HEK293T (cell line): ENCODE measurements at places on chromosomes 6 and 20.
A peak's percentile ranks its signal among the peaks of the same experiment; 100 is the strongest.

GRCh38 chr20:53231061-53231460 lies 258.9 kb downstream of the TSHZ2 start:
- no peak for DNase-seq

GRCh38 chr20:63035603-63036185 lies 28.9 kb upstream of the BHLHE23 start:
- no peak for DNase-seq

- DNase-seq: no peak
Observed at GRCh38 chr20:11936157-11936556, 18.5 kb downstream of the BTBD3 start.

DNA sequence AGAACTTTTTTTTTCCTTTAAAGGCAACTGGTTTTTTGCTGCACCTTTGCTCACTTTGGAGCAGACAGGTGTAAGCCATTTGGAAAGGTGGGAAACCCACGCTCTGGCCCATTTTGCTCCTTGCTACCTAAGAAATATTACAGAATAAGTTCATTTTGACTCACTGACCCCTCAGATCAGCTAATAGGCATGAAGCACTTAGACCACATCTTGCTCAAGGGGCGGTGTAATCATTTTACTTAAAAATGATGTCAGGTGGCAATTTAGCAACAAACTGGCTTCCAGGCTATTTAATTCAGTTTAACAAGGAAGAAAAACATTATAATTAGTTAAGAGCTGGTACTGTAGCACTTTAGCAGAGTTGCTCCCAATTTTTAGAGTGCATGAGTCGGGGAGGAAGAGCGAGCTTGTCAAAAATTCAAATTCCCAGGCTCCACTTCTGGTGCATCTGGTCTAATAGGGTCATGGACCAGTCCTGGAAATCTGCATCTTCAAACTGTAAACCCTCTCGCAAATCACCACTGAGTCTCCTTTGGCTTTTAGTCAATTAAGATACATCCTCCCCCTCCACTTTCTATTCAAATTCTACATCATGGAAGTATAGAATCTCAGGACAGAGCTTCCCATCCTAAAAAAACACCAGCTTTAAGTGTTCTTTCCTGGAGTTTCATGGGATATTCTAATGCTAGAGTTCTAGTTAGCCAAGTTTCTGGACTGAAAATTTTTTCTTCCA lies 38.2 kb downstream of the JAG1 start:
- no peak for DNase-seq

GRCh38 chr20:32945710-32946221 lies 58.5 kb downstream of the SUN5 start:
- peak; percentile 54 for DNase-seq

- DNase-seq: no peak
Observed at GRCh38 chr6:168121303-168121665, 42.3 kb upstream of the FRMD1 start.

- no peak for DNase-seq
Observed at GRCh38 chr6:128494440-128494839, 26.0 kb downstream of the PTPRK start.

- no peak for DNase-seq
Observed at GRCh38 chr6:82436740-82437139, 73.1 kb downstream of the TPBG start.

DNA sequence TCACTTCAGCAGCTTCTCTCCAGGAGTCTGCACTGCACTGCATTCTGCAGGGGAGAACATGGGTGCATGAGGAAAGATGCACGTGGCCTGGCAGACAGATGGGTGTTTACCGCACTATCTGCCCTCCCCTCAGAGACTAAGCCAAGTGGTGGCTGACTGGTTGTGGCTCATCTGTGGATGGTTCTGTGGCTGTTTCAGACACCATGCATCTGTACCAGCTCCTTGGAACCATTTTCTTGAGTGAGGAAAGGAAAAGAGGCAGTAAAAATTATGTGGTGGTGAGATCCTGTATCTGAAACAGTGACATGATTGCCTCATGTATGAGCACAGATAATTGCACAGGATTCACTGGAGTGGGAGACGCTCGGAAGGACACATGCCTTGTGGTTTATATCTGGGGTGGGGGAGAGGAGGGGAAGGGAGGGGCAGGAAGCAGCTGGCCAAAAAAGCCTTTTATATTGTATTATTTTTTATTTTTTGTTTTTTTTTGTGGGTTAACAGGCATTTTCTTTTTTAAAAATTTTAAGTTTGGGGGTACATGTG lies 161.7 kb downstream of the ERMARD start:
- DNase-seq: no peak

GRCh38 chr6:167984876-167985604 lies 12.4 kb upstream of the KIF25 start:
- DNase-seq: no peak

DNA sequence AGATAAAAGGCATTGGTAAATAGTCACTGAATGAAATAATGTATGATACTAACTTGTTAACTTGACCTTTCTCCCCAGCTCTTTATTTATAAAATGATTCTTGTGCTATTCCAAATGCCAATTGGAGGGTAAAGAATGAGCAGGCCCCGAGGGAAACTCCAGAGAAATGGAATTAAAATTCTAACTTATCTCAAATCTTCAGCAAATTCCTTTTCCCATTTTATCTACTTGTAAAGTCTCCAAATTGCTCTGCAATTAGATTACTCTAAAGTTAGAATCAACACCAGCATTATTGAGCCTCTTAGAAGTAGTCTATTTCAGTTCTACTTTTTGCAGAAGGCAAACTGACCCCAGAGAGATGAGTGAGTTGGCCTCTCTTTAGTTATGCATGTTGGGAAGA lies 165.9 kb upstream of the PREP start:
- no peak for DNase-seq
